Osteocyte (in vitro differentiated cells): ENCODE measurements at places on chromosomes 3 and 15. TPM values are rescaled to one million over a fixed set of nuclear protein-coding genes. Genes with fewer than 3 reads are reported as not detected.

DNA sequence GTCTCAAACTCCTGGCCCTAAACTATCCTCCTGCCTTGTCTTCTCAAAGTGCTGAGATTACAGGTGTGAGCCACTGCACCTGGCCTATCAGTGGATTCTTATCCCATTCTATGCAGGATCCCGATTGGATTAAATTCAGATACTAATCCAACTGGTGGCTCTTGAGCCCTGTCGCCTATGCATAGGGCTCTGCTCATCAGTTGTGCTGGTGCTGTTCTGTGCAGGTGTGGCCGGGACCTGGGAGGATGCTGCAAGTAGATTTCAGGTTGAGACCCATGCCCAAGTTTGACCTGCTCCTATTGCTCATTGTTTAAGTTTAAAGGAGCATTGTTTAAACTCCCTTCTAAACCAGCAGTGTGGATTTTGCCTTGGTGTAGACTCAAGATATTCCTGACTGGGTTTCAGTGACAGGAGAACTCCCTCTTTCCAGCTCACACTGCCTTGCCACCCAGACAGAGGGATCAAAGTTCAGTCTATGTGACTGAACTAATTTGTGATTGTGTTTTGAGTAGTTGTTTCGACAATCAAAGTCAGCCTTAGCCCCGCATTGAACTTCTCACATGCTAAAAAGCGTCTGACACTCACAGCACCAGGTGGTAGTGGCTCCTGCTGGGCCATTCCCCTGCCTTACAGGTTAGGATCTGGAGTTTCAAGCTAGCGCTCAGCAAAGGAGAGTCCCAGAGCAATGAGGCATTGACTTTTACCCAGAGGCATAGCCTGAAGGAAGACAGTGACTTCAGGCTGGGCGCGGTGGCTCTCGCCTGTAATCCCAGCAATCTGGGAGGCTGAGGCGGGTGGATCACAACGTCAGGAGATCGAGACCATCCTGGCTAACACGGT lies 45.0 kb upstream of the PIK3CB start:
- H3K27me3 ChIP-seq, result no peaks in the 10 kb centered on the region
- no peaks in the 10 kb centered on the region for H3K36me3 ChIP-seq
- H3K4me3 ChIP-seq, result no peak overlapping the region
- H3K27ac ChIP-seq, result no peak overlapping the region
- no peak for DNase-seq

DNA sequence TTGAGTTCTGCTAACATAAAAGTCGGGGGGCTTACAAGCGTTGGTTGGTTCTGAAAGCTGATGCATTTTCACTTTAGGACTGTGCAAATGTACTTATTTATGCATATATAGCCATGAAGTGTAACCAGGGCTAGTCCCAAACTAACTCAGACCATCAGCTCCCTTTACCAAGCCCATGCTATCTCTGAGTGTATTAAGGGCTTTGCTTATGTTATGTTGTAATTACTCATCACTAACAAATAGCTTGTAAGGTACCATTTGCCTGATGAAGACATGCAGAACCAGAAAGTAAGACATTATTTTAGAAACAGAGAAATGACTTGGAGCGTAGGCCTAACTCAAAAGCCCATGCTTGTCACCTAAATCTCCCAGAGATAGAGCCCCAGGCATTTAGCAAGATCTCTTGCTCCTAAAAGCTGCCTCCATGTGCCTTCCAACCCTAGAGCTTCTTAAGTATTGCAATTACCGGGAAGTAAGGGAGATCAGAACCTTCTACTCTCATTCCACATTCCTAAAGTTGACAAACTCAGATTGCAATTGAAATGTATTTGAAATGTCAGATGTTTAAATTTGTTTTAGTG lies 362.9 kb upstream of the RBMS3 start:
- H3K4me3 ChIP-seq, result no peak overlapping the region
- peaks cover 2% of the 10 kb centered on the region for H3K27me3 ChIP-seq
- peaks cover 16% of the 10 kb centered on the region for H3K4me1 ChIP-seq

DNA sequence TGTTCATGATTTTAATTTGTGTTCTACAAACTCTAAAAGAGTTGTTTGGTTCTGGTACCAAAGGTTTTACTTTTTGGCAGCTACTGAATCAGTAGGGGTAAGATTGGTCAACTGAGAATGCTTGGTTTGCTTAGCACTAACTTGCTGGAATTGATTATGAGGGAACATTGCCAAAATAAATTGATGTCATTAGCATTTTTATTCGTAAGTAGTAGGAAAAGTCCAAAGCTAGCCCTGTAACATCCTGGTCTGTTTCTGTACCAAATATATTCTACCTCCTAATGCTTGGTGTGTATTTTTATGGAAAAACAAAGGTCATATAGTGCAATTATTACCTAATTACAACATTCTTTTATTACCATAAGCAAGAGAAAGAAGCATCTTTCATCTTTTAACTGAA lies 35.9 kb upstream of the KPNA4 start:
- peaks cover 14% of the 10 kb centered on the region for H3K27me3 ChIP-seq
- no peak overlapping the region for H3K4me3 ChIP-seq

- no peak for DNase-seq
- H3K36me3 ChIP-seq, result peaks cover 51% of the 10 kb centered on the region
- H3K4me1 ChIP-seq, result peaks cover 38% of the 10 kb centered on the region
Observed at GRCh38 chr3:36988356-36988755, 4.6 kb downstream of the EPM2AIP1 start.

DNA sequence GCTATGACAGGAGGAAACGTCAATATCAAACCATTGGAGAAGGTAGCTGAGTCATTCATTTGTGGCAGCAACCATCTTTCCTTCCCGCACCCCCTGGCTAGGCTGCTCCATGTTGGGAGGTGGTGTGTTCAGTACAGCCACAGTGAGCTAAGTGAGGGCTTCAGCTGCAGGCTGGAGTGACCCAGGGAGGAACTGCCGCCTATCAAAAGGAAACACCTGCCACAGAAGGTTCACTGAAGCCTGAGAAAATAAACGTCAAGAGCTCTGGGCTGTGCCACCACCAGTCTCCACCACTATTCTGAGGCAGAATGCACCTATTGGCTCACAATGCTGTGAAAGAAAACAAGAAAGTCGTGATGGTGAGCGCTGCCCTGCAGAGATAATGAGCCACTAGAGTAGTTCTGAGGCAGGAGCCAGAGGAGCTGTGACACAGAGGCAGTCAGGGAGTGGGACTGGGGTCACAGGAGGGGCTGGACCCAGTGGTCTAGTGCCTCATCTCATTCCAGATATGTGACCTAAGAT lies 34.8 kb upstream of the CD47 start:
- H3K27ac ChIP-seq, result no peak overlapping the region
- no peak overlapping the region for H3K4me3 ChIP-seq
- H3K36me3 ChIP-seq, result no peaks in the 10 kb centered on the region
- DNase-seq, result no peak

- no peak overlapping the region for H3K27ac ChIP-seq
- no peak overlapping the region for H3K4me3 ChIP-seq
- no peaks in the 10 kb centered on the region for H3K27me3 ChIP-seq
- no peak for DNase-seq
Observed at GRCh38 chr3:25775936-25776335, 7.3 kb downstream of the NGLY1 start.

- H3K4me3 ChIP-seq, result peak overlapping the region; percentile 45
- peaks cover 24% of the 10 kb centered on the region for H3K36me3 ChIP-seq
- H3K4me1 ChIP-seq, result peaks cover 17% of the 10 kb centered on the region
- peaks cover 3% of the 10 kb centered on the region for H3K27me3 ChIP-seq
Observed at GRCh38 chr15:64153480-64154367, 2.2 kb downstream of the SNX22 start.

HYAL1 gene
- total RNA-seq, result 0.60 and 0.83 TPM in 2 replicates

GOLGA6L7 gene
- not detected in 2 replicates for total RNA-seq

SLC24A5 gene
- total RNA-seq, result not detected in 2 replicates

CELSR3 gene
- 7.1 and 7.4 TPM in 2 replicates for total RNA-seq
